Spinal cord (tissue), 10 donors: ENCODE measurements at places on chromosomes 6 and 20. TPM values are rescaled to one million over a fixed set of nuclear protein-coding genes. Genes with fewer than 3 reads are reported as not detected.

The CGA gene
- 1.9 TPM for polyA plus RNA-seq

DNA sequence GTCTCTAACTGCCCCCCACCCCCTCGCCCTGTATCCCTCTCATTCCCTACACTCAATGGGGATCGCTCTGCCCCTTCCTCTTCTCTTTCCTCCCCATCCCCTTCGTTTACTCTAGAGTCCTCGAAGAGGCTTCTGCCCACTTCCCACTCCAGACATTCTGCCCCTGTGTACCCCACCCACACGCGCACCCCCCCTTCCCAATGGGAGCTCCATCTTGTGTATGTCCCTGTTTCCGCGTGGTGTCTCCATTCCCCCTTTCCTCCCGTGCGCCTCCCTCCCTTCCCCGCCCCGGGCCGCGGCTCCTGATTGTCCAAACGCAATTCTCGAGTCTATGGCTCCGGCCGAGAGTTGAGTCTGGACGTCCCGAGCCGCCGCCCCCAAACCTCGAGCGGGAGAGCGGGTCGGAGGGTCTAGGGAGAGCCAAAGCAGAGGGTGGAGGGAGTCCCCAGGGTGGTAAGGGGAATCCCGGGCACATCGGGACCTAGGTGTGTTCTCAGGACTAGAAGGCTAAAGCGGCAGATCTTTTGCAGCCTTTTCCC, 679 bp upstream of the RING1 start:
- DNase-seq = peak; percentile 73

DNA sequence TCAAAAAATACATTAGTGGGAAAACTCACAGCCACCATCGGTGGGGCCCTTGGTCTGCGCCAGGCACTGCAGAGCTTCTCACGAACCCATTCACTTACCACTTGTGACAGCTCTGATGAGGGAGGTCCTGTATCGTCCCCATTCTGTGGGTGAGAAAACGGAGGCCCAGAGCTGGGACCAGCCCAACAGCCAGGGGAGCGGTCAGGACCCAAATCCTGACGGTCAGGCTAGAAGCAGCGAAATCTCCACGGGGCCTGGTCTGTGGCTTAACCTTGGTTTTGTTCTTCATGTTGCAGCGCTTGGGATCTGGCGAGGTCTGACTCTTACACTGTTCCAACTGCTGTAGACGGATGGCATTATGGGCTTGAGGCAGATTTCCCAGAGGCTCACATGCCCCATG, 7.7 kb upstream of the VSX1 start:
- DNase-seq = no peak

- DNase-seq = no peak
Measured at GRCh38 chr6:14950103-14950969, 295.5 kb upstream of the JARID2 start.

DNA sequence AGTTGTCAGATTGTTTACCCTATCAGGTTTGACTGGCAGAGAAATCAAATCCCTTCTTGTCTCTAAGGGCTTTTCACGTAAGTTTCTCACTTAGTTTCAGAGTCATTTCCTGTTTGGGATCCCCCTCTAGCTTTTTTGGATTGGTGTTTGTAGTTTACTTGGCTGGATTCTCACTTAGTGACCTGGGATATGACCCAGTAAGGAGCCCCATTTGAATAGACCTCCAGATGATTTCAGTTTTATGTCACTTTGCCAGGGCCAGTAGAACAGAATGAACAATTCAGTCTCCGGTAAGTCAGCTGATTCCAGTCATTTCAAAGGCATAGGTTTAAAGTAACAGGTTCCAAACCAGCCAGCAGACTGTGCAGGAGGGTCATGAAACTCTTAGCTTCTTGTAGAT, 8.2 kb downstream of the FAM135A start:
- no peak for DNase-seq

DNA sequence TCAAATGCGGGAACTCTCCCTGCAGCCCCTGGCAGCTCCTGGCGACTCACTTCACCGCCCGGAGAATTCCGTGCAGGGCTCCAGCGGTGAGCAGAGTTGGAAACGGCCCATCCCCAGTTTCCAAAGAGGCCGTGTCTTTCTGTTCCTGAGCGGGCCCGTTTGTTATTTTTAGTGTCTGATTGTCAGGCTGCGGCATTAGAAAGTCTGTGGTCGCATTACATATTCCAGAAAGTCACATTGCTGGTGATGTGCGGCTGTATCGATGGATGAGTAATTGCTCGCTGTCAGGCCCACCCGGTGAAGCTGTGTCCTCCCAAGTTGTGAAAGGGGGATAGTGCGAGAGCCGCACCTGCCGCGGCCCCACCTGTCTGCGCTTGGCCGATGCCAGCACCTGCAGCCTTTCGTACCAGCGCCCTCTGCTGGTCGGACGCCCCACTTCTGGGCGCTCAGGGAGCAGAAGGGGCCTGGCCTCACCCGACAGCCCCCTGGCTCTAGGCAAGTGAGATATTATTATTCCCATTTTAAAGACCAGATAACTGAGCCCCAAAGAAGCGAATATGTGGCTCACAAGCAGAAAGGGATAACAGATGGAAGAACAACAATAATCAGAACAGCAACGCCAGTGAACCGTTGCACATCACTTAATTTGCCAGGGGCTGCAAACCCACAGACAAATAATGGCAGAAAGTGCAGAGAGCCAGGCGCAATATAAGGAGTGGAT, 244.9 kb downstream of the TSHZ2 start:
- DNase-seq = peak; percentile 83

GRCh38 chr6:40427196-40427595, 160.0 kb downstream of the LRFN2 start:
- no peak for DNase-seq

DNA sequence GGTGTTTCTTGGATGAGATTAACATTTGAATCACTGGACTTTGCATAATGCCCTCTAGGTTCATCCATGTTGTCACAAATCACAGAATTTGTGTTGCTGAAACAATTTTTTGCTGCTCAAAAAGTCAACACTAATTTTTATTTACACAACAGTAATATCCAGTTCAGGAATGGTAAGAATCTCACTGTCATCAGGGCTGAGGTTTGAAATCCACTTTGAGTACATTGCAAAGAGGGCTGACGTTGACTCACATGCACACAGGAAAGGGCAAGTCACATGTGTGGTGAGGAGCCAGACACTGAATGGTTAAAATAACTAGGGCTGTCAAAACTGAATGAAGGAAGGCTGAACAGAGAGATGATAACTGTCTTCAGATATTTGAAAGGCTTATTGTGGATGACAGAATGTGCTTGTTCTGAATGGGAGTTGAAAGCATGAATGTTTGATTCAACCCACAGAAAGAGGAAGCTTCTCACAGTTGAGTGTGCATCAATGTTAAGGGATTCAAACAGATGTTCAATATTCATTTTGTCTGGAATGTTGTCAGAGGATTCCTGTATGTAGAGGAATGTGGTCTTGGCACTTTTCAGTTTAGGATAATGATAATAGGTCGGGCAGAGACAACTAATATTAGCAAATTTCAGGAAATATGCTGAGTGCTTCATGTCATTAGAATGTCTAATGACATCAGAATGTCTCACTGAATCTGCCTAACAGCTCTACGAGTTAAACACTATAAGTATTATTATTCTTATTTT, 3.6 kb upstream of the ADGRG6 start:
- no peak for DNase-seq

GRCh38 chr20:37352608-37352980, 6.7 kb downstream of the SRC start:
- no peak for DNase-seq

- no peak for DNase-seq
Measured at GRCh38 chr6:87789198-87789899, 87.3 kb upstream of the AKIRIN2 start.
